MG63 (cell line): ENCODE measurements at places on chromosomes 16 and 17.

DNA sequence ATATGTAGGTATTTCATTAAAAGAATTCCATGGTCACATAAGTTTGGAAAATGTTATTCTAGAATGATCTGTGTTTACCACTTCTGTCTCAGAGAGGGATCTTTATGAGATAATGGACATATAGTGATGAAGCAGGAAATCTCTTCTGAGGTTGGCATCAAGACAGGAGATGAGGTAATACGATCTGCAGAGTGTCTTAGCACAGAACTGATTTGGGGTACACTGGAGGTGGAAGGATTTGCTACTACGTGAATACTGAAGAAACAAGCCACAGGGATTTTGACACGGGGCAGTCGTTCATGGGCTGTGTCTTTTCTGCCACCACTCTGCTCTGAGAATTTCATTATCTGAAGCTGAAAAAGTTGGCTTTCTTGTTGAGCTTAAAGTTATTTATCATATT, 5.5 kb downstream of the CBFB start:
- no peak for DNase-seq

GRCh38 chr17:42441371-42442195, 17.1 kb upstream of the ATP6V0A1 start:
- DNase-seq = no peak

DNA sequence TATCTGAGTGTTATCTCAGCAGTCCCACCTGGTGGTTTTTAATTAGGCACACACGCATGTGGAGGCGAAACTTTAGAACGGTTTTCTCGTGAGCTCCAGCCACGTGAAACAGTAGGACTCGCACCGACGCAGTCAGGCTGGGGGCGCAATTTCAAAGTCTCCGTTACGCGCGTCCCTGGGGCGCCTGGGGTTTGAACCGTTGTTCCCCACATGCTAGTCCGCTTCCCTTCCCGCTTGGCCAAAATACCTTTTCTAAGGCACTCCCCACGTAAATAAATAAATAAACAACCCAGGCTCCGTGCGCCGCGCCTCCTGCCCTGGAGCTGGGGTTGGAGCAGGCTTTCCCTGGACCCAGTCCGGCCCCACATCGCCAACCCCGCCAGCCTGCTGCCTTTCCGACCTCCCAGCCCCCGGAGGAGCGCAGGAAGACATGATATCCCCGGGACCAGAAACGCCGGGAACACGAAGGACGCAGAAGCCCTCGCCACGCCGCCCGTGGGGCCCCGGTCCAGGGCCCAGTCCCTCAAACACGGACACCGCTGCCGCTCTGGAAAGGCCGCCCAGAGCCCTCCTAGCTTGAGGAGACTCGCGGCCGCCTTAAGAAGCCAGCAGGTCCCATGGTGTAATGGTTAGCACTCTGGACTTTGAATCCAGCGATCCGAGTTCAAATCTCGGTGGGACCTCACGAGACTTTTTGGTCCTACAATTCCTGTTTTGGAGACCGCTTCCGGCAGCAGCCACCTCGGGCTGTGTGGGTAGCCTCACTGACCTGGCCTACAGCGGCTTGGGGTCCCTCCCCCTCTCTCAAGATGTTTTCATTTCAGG, 18.2 kb downstream of the GNGT2 start:
- DNase-seq = peak; percentile 90

- no peak for DNase-seq
Measured at GRCh38 chr17:31425282-31426040, 34.0 kb downstream of the RAB11FIP4 start.

DNA sequence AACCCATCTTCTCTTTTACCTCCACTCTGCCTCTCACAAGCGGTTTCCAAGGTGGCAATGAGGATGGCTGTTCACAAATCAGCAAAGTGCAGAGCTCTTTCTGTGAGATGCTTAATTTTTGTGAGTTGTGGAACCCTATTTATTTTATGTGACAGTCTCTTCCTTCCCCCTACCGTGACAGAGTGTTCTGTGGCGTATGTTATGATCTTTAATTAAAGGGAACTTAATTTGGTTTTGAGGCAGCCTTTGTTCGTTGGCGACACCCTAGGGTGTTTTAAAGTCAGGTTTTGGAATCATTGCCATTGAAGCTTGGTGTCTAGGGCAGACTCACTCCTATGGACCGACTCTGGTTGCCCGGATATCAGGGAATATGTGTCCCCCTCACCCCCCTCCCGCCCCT, 83.3 kb upstream of the IRX3 start:
- DNase-seq = no peak

DNA sequence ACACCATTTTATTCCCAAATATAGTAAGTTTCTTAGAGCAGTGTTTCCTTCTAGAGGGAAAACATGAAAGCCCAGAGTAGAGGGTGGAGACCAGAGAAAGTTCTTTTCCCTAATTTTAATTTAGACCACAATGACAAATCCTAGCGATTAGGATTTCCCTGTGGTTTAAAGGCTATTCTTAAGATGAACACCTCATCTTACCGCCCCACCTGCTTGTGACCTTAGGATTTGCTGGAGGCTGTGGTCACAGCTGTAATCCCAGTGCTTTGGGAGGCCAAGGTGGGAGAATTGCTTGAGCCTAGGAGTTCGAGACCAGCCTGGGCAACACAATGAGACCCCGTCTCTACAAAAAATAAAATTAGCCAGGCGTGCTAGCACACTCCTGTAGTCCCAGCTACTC, 51.1 kb downstream of the GPRC5B start:
- no peak for DNase-seq

- no peak for DNase-seq
Measured at GRCh38 chr17:79874329-79874981, 35.2 kb upstream of the CBX4 start.

- DNase-seq = peak; percentile 92
Measured at GRCh38 chr17:58631523-58632323, 60.1 kb downstream of the TEX14 start.

DNA sequence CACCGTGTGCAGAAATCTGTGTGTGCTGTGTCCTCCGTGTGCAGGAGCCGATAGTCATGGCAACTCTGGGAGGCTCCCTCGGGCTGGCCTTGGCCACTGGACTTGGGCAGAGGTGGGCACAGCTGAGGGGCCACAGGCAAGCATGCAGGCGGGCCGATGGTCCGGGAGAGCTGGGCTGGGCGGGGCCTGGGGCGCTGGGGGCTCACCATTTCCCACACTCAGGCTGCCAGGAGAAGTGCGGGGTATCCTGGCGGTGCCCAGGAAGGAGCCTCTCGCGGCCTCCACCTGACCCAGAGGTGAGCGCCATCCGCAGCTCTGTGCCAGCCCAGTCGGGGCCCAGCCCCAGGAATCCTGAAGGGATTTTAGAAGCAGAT, 28.4 kb downstream of the BAHCC1 start:
- no peak for DNase-seq

DNA sequence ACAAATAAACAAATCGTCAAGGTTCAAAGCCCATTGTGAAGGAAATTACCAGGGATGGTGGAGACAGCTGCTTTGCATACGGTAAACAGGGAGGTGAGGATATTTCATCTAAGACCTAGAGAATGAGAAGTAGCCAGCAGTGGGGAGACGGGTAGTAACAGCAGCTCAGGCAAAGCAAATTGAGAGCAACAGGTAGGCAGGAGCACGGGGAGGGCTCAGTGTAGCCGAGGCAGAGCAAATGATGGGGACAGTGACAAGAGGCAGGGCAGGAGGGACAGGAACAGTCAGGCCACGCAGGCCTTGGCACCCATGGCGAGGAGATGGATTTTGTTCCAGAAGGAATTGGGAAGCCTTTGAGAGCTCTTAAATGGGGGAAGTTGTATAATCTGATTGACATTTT, 29.0 kb upstream of the SBK1 start:
- no peak for DNase-seq

GRCh38 chr17:82400830-82401229, 17.3 kb upstream of the HEXD start:
- DNase-seq = no peak

GRCh38 chr17:10013365-10014112, 108.5 kb upstream of the RCVRN start:
- DNase-seq = no peak

DNA sequence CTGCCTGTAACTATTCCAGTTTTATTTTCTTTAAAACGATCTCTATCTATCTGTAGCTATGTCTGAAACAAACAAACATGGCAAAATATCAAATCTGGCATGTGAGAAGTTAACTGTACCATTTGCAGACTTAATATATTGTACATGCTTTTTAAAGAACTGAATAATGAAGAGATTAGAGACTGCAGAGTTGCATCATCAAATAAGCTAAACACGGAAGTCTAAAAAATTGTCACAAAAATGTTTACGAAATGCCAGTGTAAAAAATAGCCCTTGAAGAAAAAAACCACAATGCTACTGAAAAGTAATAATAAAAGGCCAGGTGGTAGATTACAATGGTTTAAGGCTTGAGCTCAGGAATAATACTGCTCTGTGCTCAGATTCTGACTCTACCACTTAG, 43.1 kb downstream of the HS3ST3A1 start:
- no peak for DNase-seq

GRCh38 chr16:23016368-23016767, 132.9 kb downstream of the USP31 start:
- no peak for DNase-seq

DNA sequence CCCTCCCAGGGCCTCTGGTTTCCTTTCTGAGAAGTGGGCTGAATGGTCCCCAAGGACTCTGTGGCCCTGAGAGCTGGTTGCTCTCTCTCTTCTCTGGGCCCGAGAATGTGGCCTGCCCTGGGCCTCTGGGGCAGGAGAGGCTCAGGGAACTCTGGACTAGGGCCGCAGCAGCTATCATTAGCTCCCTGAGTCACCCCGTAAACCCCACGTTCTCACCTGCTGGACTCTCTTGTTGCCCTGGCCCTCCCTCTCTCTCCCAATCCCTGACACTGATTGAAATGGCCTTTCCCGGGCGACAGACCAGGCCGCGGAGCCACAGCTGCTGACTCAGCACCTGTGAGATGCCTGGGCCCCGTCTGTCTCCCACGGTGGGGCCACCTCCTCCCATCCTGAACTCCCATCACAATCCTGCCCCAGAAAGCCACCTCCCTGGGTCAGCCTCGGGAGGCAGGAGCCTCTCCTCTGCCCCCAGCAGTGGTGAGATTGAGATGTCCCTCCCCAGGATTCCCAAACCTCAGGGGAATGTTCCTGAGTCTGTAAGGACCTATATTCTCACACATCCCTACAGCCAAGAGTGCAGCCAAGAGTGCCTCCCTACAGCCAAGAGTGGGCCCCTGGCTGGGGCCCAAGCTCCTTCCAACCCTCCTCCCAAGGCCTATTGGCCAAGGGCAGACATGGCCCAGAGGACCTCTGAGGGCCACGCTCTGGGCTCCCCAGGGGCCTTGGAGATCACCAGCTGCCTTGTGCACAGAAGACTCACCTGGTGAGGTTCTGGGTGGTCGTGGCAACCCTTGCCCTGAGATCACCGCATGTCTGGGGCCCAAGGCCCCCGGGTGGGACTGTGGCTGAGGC, 470 bp downstream of the TRPV3 start:
- no peak for DNase-seq

DNA sequence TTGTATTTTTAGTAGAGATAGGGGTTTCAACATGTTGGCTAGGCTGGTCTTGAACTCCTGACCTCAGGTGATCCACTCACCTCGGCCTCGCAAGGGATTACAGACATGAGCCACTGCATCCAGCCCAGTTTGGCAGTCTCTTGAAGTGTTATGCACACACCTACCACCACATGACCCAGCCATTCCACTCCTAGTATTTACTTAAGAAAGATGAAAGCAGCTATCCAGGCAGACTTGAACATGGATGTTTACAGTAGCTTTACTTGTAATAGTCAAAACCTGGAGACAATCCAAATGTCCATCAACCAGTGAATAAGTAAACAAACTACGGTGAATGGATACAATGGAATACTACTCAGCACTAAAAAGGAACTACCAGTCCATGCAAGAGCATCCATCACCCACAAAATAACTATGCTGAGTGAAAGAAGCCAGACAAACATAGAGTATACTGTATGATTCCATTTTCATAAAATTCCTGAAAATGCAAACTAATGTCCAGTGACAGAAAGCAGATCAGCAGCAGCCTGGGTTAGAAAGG, 37.8 kb upstream of the RASD1 start:
- no peak for DNase-seq

- no peak for DNase-seq
Measured at GRCh38 chr16:70529051-70529777, 5.6 kb downstream of the SF3B3 start.

DNA sequence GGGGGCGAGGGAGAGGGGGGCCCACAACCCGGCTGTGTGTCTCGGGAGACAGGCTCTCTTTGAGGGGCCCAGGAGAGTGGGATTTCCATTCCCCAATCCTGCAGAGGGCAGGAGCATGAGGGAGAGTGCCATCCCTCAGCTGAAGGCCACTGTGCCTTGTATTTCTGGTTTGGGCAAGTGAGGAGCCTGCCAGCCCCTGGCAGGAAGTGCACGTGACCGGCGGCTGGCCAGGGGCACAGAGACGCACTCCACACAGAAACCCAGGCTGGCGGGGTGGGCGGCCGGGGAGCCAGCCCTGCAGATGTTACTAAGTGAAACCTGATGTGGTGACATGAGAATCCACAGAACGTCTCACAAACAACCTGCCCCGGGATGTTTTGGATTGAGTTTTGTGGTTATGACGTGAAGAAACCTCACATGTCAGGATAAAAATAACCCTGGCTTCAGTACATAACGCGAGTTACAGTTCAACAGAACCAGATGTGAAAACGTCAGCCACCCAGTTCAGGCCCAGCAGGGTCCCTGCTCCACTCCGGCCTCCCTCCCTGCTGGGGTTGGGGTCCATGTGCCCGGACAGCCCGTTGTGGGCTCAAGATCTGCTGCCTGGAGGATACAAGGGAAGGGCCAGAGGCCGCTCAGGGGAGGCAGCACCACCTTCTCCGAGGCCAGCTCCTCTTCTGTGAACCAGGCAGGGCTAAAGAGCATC, 51.7 kb upstream of the MTSS2 start:
- peak; percentile 39 for DNase-seq

DNA sequence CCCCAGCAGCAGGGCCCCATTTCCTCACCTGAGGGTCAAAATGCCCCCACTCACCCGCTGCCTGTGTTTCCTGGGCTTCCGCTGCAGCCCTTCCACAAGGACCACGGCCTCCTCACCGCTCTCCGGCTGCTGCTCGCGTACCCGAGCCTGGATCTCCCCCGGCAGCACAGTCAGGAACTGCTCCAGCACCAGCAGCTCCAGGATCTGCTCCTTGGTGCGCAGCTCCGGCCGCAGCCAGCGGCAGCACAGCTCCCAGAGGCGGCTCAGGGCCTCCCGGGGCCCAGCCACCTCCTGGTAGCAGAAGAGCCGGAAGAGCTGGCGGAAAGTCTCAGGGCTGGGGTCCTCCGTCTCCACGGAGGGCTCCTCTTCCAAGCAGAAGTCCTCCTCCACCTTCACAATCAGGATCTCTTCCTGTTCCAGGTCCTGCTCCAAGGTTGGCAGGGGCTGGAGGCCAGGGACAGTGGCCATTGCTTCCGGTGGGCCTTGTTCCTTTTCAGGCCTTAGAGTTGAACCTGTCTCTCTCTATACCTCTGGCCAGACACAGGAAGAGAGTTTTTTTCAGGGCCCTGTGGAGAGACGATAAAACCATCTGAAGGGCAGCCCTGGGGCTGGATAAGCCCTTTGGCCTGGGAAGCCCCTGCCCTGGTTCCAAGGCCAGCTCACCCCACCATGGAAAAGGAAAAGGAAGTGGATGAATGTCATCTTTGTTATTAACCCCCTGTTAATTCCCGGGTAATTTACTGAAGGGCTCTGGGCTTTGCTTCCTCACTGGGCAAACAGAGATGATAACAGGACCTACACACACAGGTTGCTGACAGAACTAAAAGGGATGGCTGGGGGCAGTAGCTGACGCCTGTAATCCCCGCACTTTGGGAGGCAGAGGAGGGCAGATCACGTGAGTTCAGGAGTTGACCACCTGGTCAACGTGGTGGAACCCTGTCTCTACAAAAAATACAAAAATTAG, 1.2 kb downstream of the ZNF500 start:
- no peak for DNase-seq

GRCh38 chr16:67438824-67439393, 8.0 kb downstream of the HSD11B2 start:
- no peak for DNase-seq

- DNase-seq = no peak
Measured at GRCh38 chr16:10817514-10817913, 1.1 kb downstream of the TVP23A start.
